SK-N-MC (cell line): ENCODE measurements at places on chromosomes 6 and 20.

DNA sequence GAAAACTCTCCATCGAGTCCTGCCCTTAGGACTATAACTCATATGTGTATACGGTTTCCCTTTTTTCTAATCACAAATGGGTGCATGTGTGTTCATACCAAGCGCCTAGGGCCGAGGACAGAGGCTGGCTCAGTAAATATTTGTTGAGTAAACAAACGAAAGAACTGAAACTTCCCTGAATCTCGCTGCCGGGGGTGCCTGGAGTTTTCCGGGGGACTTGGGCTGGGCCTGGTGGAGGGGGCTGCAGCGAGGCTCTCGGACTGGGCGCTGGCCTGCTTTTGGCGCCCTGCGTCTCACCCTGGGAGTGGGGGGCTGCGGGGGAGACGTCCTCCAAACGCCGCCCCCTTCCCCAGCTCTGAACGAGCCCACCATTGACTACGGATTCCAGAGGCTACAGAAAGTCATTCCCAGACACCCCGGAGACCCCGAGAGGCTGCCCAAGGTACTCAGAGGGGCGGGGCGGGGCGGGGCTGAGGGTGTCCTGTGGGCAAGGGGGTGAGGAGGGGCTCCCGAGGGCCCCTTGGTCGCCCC lies 49.0 kb downstream of the CPXM1 start:
- DNase-seq: no peak

- no peak for DNase-seq
Measured at GRCh38 chr6:125273251-125273650, 28.5 kb downstream of the HDDC2 start.

- DNase-seq: no peak
Measured at GRCh38 chr6:7419065-7419464, 29.5 kb downstream of the RIOK1 start.

- DNase-seq: no peak
Measured at GRCh38 chr6:122571888-122572287, 38.3 kb upstream of the PKIB start.

GRCh38 chr6:82702574-82702973 lies 339.0 kb downstream of the TPBG start:
- DNase-seq: no peak

- DNase-seq: no peak
Measured at GRCh38 chr6:126341126-126341525, 1.2 kb downstream of the CENPW start.
